ENCODE measurements at places on chromosomes 3 and 15.

DNA sequence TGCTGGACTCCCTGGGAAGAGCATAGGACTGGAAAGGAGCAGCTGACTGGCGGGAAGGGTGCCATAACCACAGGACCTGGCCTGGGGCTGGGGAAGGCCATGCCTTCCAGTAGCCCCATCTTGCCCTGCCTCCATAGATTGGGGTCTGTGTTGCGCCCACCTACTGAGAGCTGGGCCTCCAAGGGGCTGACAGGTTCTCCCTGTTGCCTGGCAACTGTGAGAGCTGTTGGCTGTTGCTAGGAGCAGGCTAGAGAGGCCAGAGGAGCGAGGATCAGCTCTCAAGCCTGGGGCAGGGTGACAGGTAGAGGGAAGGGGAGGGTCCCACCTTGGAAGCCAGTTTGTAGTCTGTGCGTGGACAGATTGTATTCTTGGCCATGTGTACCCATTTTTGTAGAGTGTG lies 2.8 kb upstream of the GNAI2 start:
- no peak for DNase-seq

- DNase-seq: no peak
Observed at GRCh38 chr15:83113881-83114674, 6.6 kb downstream of the TM6SF1 start.

GRCh38 chr3:63580151-63580550 lies 72.3 kb upstream of the SNTN start:
- no peak for DNase-seq

DNA sequence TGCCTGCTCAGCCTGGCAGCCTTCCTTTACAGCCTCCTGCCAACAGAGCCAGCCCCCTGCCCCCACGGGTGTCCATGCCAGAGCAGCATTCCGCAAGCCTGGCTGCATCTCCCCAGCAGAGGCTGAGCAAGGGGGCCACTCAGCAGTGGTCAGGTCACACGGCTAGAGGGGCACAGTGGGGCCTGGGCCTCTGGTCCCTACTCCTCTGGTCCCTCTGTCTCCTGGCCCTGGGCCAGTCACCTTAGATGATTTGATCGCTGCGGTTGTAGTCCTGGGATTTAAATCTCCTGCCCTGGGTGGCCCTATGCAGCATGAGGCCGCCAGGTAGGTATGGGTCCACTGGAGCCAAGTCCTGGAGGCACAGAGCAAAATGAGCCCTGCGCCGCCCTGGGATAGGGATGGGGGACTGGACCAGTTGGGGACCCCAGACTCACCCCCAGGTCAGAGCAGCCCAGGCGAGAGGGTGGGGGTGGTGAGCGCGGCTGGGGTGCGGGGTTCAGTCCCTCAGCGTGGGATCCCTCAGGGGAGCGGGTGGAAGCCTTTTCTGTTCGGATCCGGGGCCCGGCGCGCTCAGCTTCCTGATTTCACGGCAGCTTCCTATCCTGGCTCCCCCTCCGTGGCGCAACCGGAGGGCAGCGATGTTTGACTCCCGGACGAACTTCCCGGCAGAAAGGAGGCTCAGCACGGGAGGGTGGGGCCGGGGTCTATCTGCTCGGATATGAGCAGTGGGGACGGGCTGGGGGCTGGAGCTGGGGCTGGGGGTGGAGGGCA lies at the start of gene ZBTB47:
Gene ZBTB47, plus strand, starts transcription at position 138 of the 771 bp plus-strand sequence. CDS start 4,659 bp downstream, outside the sequence.
- DNase-seq: no peak

GRCh38 chr3:126473292-126474168 lies 2.2 kb downstream of the ZXDC start:
- DNase-seq: no peak

Data from NCI-H187 (cell line).